ENCODE measurements at places on chromosomes 3 and 15. TPM values are rescaled to one million over a fixed set of nuclear protein-coding genes. Genes with fewer than 3 reads are reported as not detected.

The SAXO2 gene
- 0.68 TPM for total RNA-seq

The ITPR1 gene
- 2.7 TPM for total RNA-seq

The TTC23 gene
- 16.5 TPM for total RNA-seq

The HRH1 gene
- total RNA-seq: 9.4 TPM

The FHIT gene
- 1.8 TPM for total RNA-seq

Data from hair follicular keratinocyte (primary cell).